ENCODE measurements at places on chromosomes 4 and X.

DNA sequence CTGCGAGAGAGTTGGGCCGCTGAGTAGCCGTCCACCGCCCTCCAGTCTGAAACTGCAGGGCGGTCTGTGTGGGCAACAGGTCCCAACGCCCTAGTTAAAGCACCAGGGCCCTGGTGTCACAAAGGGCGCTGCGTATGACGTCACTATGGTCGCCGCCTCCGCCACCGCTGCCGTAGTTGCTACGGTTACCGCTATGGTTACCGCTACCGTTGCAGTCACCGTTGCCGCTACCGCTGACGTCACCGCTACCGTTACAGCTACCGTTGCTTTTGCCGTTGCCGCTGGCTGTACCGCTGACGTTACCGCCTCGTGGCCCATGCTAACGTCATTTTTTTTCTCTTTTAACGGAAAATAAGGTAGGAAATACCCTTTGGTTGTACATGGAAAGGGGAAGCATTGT is at the start of gene PPP1R2C:
PPP1R2C (minus strand) TSS at position 68 of the 400 bp plus-strand sequence. CDS start 84 bp downstream, outside the sequence.
- DNase-seq: no peak

GRCh38 chrX:133412665-133413064 is 2.6 kb downstream of the GPC4 start:
- DNase-seq: no peak

- no peak for DNase-seq
Observed at GRCh38 chr4:183552274-183553146, 47.7 kb downstream of the ING2 start.

DNA sequence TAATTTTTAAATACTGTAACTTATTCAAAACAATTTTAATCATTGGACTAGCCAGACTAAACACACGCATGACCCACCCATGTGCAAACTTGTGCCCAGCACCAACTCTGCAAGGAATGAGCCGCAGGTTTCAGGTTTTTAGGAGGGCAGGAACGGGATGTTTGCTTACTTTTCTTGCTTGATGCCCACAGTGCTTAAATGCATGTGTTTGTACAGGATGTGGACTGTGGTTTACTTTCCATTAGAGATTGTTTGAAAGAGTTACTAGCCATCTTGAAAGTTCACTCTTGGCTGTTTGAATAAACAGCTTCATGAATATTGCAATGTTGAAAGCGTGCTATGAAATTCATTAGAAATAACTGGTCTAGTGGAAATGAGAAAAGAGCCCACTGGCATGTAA is 83.3 kb downstream of the STK32B start:
- no peak for DNase-seq

GRCh38 chrX:129831091-129831885 is 12.4 kb downstream of the ZDHHC9 start:
- DNase-seq: no peak

GRCh38 chr4:115740806-115741205 is 627.4 kb upstream of the NDST4 start:
- no peak for DNase-seq

GRCh38 chrX:20271730-20272129 is 5.0 kb upstream of the RPS6KA3 start:
- DNase-seq: no peak

GRCh38 chrX:48996969-48997368 is 5.1 kb downstream of the GRIPAP1 start:
- DNase-seq: peak; percentile 16

Data from T47D (cell line).